ENCODE measurements at places on chromosomes 6 and 20. TPM values are rescaled to one million over a fixed set of nuclear protein-coding genes. Genes with fewer than 3 reads are reported as not detected.
A peak's percentile ranks its signal among the peaks of the same experiment; 100 is the strongest.

DNA sequence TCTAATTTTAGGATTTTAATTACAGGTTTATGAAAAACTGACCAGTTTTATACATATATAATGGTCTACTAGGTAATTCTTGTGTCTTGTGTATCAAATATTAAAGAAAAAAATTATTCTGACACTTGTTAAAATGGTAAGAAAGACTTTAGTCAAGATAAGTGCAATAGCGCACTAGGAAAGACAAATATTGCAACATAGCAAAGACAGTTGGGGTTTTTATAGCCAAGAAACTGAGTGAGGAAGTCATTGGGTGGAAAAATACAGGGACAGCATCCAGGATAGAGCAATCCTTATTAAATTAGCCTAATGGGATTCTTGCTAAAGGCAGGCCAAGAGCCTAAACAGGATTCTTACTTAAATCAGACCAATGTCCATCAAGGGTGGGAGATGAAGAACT, 71.1 kb downstream of the ROS1 start:
- H3K27me3 ChIP-seq: no peaks in the 10 kb centered on the region
- no peak for DNase-seq
- no peaks in the 10 kb centered on the region for H3K4me1 ChIP-seq
- no peaks in the 10 kb centered on the region for H3K36me3 ChIP-seq
- H3K4me3 ChIP-seq: no peak overlapping the region

DNA sequence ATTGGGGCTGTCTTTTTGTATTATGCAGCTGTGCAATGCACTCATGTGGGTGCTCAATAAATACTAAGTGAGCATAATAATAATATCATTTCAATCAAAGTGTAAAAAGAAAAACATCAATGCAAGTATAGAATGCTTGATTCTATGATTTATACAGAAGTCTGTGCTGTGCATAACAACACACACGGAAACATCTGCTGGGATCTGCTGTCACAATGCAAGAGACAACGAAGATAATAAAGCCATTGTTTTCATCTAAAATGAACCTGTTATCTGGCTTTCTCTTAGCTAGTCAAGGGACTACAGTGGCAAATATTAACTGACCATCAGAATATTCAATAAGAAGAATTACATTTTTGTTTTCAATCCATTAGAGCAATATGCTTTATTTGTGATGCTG, 1156.9 kb upstream of the MAP3K7 start:
- no peak overlapping the region for H3K27ac ChIP-seq
- no peaks in the 10 kb centered on the region for H3K36me3 ChIP-seq
- H3K4me3 ChIP-seq: no peak overlapping the region
- DNase-seq: no peak
- H3K27me3 ChIP-seq: peaks cover 2% of the 10 kb centered on the region

- peaks cover 34% of the 10 kb centered on the region for H3K4me1 ChIP-seq
- DNase-seq: no peak
- peaks cover 11% of the 10 kb centered on the region for H3K27me3 ChIP-seq
- peak overlapping the region; percentile 1 for H3K4me3 ChIP-seq
Measured at GRCh38 chr20:61436667-61437279, 184.7 kb downstream of the CDH4 start.

DNA sequence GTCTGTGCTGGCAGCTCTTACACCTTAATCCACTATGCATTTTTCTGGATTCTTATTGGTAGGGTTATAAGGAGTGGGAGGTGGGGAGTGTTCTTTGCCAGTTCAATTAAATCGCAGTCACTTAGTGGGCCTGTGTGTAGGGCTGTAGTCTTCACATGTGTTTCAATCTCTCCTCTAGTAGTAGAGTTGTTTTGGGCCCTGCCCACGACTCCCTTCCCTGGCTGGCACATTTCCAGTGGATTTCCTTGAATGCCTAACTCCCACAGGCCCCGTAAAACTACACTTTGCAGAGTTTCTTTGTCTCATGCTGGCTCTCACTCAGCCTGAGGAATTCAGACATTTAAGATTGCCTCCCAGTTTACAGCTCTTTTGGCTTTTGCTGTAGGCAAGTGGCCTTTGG, 414.0 kb upstream of the OPRM1 start:
- H3K27me3 ChIP-seq: no peaks in the 10 kb centered on the region
- H3K4me1 ChIP-seq: peaks cover 3% of the 10 kb centered on the region
- H3K36me3 ChIP-seq: no peaks in the 10 kb centered on the region
- no peak overlapping the region for H3K4me3 ChIP-seq
- no peak for DNase-seq
- no peak overlapping the region for H3K27ac ChIP-seq

DNA sequence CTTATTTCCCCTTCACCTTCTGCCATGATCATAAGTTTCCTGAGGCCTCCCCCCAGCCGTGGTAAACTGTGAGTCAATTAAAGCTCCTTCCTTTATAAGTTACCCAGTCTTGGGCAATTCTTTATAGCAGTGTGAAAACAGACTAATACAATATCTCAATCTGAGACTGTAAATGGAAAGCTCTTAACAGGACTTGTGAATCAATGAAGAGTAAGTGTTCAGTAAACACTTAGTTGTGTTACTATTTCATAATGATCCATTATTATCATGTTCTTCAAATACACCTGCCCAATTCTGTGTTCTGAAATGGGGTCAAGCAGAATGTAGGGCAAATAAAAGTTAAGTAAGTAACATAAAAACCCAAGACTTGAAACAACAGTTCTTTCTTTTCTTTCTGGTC, 266.2 kb downstream of the TENT5A start:
- no peaks in the 10 kb centered on the region for H3K36me3 ChIP-seq
- H3K27me3 ChIP-seq: no peaks in the 10 kb centered on the region
- H3K4me3 ChIP-seq: no peak overlapping the region
- no peak overlapping the region for H3K27ac ChIP-seq

Gene PNLDC1
- not detected for total RNA-seq

Measured in glutamatergic neuron (in vitro differentiated cells).